ENCODE measurements at places on chromosomes 4 and X.
A peak's percentile ranks its signal among the peaks of the same experiment; 100 is the strongest.

GRCh38 chr4:33649015-33649414, 2595.3 kb downstream of the ARAP2 start:
- peak; percentile 52 for DNase-seq

GRCh38 chr4:5992828-5993321, 25.4 kb downstream of the C4orf50 start:
- DNase-seq = no peak

DNA sequence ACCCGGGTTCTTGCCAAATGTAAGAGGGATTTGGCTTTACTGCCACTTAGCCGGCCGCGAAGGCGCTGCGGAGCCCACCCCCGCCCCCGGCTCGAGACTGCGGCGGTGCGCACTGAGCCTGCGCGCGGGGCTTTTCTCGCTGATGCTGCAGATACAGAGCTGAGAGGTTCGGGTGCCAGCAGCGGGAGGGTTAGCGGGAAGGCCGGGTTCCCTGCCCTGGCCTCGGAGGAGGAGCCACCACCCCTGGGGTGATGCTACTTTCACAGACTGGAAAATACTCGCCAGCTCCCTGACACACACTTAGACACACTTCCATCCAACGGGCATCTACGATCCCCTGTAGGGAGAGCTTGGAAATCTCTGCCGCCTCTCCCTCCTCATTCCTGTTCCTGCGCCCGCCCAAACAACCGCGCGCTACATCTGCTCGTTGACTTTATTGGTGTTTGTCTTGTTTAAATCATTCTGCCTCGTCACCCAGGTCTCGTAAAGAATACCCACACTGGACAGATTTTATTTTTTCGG, 2.1 kb upstream of the PCDH7 start:
- DNase-seq = peak; percentile 20

- DNase-seq = no peak
Observed at GRCh38 chr4:87105101-87105845, 115.1 kb downstream of the KLHL8 start.

- DNase-seq = no peak
Observed at GRCh38 chrX:9357518-9358114, 107.2 kb upstream of the TBL1X start.

- peak; percentile 30 for DNase-seq
Observed at GRCh38 chr4:1249731-1250526, 999 bp upstream of the CTBP1 start.

- DNase-seq = peak; percentile 77
Observed at GRCh38 chrX:34849371-34849770, 93.2 kb upstream of the FAM47B start.

DNA sequence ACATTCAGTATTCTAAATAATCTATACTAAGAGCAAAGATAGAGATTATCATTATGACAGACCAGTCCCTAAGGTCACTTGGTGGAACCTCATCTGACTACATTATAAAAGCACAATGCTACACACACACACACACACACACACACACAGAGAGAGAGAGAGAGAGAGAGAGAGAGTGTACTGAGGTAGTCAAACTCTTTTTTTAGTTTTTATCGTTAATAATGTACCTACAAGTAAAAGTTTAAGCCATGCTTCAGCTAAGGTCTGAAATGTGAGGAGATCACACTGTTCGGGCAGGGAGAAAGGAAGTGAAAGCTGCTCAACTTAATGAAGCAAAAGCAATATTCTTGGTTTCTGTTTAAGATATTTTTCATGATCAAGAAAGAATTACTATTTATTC, 75.8 kb upstream of the CCDC160 start:
- no peak for DNase-seq

DNA sequence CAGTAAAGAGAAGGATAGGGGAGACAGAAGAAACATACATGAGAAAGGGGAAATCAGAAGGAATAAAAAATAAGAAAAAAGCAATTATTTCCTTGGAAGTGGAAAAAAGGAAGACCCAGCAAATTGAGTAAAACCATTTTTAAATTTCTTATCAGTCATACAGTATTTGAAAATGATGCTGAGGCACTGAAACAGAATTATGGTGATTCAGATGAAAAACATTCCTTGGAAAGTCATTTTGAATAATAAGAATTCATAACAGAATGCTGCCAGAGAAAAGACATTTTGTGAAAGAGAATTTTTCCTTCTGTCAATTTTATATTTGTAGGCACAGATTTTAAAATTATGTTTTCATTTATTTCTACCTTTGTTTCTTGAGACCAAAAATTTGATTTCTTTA, 895.5 kb upstream of the EPHA5 start:
- peak; percentile 61 for DNase-seq

- no peak for DNase-seq
Observed at GRCh38 chrX:52280812-52281211, 88.0 kb upstream of the XAGE2 start.

GRCh38 chr4:89134775-89135319, 23.5 kb downstream of the TIGD2 start:
- peak; percentile 90 for DNase-seq

DNA sequence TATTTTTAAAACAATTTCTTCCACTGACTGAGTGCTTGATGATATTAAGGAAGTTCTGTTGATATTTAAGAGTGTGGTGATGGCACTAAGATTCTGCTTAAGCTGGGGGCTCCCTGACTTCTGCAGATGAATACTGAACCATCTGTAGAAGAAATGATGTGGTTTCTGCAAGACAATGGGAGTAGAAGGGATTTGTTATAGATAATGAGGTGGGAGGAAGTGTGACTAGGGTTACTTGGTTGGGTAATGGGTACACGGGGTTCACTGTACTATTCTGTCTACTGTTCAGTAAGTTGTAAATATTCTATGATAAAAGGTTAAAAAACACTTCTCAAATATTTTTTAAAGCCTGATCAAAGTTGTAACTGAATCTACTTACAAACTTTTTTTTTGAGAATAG, 60.9 kb upstream of the TXK start:
- DNase-seq = no peak

Measured in EH (cell line).